ENCODE measurements at places on chromosomes 4 and X.

DNA sequence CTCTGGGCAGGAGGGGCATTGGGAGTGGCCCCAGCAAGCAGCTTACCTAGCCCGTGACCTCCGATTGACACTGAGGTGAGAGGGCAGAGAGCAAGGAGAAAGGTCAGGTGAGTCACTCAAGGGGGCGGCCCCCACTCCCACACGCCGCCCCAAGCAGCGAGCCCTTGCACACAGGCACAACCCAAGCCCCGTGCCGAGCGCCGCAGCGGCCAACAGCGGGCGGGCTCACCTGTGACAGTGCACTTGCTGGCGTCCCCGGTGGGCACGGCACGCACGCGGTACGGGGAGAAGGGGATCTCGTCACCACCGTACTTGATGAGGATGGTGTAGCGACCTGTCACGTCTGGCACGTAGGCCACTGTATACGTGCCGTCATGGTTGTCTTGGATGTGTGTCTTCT is 17.2 kb downstream of the FLNA start:
- DNase-seq: no peak

DNA sequence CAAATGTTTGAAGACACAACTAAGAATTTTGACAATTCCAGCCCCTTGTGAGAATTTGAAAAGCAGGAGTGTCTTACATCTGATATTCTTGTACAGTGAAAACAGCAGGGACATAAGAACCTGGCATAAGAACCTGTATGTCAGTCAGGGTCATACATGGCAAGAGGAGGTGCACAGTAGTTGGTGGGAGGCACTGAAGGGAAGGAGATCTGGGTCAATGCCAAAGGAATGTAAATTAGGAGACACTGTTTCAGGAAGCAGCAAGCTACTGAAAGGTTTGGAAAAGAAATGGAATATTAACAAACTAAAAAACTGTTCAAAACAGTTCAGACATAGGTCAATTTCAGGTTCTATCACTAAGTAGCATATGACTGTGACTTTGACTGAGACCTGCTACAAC is 25.0 kb upstream of the SPP1 start:
- no peak for DNase-seq

DNA sequence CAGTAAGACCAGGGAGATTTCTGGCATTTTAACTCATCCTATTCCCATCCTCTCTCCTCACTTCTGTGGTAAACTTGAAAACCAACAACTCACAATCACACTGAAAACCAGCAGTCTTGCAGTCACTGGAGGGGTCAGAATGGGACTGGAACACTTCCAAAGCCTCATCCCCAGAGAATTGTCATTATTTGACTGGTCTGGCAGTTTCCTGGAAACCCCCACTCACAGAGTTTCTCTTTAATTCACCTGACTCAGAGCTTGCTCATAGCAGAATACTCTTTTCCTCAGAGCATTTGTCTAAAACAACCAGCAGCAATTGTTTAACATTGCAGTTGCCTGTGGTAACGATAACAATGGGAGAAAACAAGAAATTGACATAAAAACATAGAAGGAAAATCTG is 7.3 kb upstream of the RAB9B start:
- DNase-seq: no peak

- peak; percentile 20 for DNase-seq
Measured at GRCh38 chrX:41602816-41603345, 85.9 kb upstream of the GPR34 start.

DNA sequence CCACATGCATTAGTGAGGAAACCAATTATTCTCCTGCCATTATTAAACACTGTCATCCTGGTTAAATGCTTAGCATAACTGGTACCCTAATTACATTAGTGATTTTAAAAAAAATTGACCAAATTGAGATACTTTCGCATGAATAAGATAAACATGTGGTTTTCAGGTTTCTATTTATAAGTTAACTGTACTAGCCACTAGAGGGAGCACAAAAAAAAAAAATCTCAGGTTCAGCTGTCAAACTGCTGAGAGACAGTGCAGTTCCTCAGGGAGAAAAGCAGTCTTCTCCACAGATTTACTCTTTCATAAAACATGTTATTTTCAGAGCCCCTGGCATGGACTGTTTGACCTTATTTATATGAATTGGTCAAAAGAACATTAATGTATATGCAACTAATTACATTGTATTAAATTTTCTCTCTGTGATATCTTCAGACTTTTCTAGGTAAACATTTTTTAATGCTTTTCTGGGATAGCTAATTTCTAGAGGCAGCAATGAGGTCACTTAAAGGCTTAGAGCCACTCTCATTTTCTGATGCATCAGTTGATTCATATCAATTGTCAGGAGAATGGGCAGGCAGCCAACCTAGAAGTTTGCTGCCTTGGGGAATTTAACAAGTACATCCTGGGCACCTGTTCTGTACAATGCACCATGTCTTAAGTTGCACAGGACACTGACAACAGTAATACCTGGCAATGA is 167.5 kb downstream of the CDS1 start:
- DNase-seq: peak; percentile 64

DNA sequence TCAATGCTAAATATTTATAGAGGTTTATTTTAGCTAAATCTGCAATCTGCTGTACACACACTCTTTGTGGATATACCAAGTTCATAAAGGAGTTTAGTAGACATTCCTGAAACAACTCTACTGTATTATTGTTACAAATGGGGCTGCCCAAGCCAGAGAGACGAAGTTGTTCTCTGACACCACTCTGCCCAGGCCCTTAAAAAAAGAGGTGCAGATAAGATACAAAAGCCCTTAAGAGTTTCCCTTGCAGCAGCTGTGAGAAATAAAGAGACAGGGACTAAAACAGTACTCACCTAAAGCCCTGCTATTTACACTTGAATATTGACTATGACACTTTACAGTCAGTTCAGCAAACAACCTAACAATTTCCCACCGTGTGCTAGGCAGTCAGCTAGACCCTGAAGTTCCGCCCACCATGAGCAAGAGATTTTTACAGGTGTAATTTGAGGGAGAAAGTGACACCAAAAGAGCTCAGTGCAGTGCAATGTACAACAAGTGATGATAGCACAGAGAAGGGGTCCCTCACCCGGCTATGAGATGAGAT is 191.7 kb downstream of the PRDM5 start:
- DNase-seq: no peak

DNA sequence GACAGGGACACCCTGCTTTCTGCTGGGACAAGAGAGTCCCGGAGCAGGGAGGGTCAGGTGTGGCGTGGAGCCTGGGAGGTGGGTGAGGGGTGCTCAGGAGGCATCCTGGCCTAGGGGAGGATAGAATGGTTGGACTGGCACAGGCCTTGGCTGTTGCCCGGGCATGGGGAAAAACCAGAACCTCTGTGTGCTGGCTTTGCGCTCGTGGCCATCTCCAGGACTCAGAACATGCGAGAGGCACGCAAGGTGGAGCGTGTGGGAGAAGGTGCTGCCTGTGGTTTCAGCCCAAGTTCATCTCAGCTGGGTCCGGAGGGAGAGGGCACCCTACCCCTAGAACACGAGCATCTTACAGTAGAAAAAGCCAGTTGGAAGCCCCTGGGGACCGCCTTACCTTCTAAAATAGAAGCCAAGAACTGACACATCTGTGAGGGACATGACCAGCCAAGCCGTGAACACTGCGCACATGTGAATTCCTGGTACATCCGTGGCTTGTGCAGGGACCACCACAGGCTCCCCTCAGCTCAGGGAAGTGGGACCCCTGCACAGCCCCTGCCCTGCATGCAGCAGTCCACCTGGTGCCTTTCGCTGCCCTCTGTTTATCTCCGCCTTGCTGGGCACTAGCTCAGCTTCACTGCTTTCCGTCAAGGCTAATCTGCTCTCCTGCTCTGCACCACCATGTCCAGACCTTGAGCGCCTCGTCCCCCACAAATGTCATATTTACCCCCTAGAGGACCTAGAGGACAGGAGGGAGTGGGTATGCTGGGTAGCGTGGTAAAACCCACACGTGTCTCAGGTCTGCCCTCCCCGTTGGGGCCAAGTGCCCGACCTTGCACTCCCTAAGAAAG is 13.5 kb downstream of the MSANTD1 start:
- DNase-seq: no peak

- peak; percentile 38 for DNase-seq
Measured at GRCh38 chr4:52750819-52751486, at the start of gene ERVMER34-1. Gene ERVMER34-1, minus strand, starts transcription at chr4:52751425. Its CDS starts 5,905 bp downstream, at chr4:52745520.

- DNase-seq: no peak
Measured at GRCh38 chrX:120270567-120270966, 20.0 kb downstream of the ZBTB33 start.

DNA sequence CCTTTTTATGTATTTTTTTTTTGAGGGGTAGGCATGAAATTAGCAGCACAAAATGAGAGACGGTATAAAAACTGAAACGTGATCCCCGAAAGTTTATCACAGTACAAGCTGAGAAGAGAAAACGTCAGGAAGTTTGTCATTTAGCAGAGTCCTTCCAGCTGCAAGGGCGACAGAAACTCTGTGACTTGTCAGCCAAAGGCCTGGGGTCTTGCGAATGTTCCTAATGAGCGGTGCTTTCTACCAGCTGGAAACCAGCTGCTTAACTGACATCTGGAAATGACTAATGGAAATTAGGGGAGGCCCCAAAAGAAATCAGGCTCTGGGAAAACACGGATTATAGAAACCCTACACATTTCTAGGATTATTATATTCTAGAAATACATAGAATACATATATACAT is 66.5 kb downstream of the CHRNA9 start:
- DNase-seq: no peak
